ENCODE measurements at places on chromosomes 13 and 19. TPM values are rescaled to one million over a fixed set of nuclear protein-coding genes. Genes with fewer than 3 reads are reported as not detected.

The KDELR1 gene
- total RNA-seq, result 213 TPM

The CD22 gene
- total RNA-seq, result not detected

The IFI30 gene
- total RNA-seq, result 0.76 TPM

The TMEM190 gene
- 3.7 TPM for total RNA-seq

The SLC17A7 gene
- 188 TPM for total RNA-seq

DNA sequence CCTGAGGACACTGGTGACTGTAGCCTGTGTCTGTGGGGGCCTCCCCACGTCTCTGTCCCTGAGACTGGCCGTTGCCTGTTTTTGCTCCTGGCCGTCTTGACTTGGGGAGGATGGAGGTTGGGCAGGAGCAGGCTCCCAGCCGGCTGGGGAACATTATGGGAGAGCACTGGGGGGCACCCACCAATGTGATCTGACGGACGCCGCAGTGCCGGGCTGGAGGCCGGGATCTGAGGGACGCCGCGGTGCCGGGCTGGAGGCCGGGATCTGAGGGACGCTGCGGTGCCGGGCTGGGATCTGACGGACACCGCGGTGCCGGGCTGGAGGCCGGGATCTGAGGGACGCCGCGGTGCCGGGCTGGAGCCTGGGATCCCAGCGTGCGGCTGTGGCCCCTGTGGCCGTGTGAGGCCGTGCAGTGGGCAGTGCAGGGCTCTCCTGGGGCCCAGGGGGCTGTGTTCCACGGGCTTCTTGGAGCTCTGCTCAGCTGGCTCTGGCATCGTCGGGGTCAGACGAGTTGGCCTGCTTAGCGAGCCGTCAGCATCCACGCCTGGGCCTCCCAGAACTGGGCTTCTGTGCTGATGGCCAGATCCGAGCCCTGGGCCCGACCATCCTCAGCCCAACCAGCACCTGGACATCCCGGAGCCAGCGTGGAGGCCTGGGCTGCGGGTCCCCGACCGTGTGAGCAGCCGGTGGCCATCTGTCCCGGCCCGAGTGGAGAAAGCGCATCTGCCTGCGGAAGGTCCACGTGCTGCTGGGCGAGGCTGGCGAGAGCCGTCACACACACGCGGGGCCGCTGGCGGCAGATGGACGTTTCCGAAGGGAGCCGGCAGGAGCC is 45.8 kb downstream of the GAS6 start:
- peak; percentile 63 for DNase-seq

- DNase-seq, result no peak
Measured at GRCh38 chr13:44374348-44374712, 706 bp downstream of the SERP2 start.

DNA sequence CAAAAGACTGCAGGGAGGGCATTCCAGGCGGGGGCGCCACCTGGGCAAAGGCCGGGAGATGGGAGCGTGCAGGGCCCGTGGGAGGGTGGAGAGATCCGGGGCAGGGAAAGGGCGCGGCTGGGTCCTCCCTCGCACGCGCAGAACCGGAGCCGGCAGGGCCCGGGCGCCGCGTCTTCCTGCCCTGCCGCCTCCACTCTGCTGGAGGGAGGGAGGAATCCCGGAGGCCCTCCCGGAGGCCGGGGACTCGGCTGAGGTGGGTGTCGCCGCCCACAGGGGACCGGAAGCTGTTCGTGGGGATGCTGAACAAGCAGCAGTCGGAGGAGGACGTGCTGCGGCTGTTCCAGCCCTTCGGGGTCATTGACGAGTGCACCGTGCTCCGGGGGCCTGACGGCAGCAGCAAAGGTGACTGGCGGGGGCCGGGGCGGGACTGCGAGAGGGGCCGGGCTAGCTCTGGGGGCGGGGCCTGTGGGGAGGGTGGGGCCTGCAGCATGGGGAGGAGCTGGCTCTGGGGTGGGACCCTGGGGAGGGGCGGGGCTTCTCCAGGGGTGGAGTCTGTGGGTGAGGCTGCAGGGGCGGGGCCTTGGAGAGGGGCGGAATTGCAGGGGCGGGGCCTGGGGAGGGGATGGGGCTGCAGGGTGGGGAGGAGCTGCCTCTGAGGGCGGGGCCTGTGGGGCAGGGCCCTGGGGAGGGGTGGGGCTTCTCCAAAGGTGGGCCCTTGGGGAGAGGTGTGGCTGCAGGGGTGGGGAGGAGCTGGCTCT is 51.3 kb downstream of the CELF5 start:
- DNase-seq, result peak; percentile 95

- DNase-seq, result no peak
Measured at GRCh38 chr13:80010286-80010831, 330.6 kb downstream of the SPRY2 start.

GRCh38 chr19:23698711-23699520 is 11.9 kb upstream of the ZNF675 start:
- no peak for DNase-seq

GRCh38 chr13:48892053-48892687 is 83.5 kb upstream of the FNDC3A start:
- no peak for DNase-seq

GRCh38 chr13:100229603-100230002 is 140.7 kb downstream of the PCCA start:
- no peak for DNase-seq

DNA sequence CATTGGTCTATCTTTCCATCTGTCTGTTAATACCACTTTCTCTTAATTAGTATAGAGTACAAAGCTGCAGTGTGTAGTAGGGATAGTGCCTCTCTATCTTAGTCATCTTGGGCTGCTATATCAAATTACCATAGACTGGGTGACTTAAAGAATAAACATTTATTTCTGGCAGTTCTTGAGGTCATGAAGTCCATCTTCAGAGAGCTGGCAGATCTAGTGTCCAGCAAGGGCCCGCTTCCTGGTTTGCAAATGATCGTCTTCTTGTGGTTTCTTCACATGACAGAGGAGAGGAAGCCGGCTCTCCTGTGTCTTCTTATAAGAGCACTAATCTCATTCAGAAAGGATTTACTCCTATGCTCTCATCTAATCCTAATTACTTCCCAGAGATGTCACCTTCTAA is 6.1 kb downstream of the ZNF700 start:
- DNase-seq, result no peak

- DNase-seq, result no peak
Measured at GRCh38 chr13:114235697-114236096, 1.0 kb downstream of the CDC16 start.

DNA sequence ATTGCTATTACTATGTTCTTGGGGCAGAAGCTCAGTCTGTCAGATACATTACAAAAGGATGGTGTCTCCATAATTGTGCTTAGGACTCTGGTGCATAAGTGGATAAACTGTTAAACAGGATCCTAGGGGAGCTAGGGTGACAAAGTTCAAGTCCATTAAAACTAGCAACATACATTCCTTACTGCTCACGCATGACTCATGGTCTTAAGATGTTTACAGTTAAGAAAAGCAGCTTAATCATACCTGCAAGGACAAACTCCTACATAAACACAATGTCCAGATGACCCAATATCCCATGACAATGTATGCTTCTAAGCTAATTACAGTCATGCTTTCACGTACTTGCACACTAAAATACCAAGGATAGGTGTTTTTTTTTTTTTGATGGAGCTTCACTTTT is 3.5 kb upstream of the ZNF701 start:
- DNase-seq, result no peak

DNA sequence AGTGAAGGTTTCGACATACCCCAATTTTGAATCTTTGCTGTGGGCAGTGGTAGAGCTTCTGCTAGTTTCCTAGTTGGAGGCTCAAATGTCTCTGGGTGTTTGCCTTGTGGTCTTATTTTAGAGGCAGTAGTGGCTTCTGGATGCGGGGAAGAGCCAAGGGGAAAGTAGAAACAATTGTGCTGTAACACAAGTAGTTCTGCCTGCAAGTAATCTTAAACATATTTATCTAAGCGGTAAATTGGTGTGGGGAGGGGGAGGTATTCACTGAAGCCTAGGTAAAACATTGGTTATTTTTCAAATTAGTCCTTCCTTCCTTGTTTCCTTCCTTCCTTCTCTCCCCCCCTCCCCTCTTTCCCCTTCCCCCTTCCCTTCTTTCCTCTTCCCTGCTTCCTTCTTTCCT is at the start of gene PCDH20:
Gene PCDH20, minus strand, starts transcription at position 101 of the 400 bp plus-strand sequence. CDS start 691 bp downstream, outside the sequence.
- DNase-seq, result no peak

DNA sequence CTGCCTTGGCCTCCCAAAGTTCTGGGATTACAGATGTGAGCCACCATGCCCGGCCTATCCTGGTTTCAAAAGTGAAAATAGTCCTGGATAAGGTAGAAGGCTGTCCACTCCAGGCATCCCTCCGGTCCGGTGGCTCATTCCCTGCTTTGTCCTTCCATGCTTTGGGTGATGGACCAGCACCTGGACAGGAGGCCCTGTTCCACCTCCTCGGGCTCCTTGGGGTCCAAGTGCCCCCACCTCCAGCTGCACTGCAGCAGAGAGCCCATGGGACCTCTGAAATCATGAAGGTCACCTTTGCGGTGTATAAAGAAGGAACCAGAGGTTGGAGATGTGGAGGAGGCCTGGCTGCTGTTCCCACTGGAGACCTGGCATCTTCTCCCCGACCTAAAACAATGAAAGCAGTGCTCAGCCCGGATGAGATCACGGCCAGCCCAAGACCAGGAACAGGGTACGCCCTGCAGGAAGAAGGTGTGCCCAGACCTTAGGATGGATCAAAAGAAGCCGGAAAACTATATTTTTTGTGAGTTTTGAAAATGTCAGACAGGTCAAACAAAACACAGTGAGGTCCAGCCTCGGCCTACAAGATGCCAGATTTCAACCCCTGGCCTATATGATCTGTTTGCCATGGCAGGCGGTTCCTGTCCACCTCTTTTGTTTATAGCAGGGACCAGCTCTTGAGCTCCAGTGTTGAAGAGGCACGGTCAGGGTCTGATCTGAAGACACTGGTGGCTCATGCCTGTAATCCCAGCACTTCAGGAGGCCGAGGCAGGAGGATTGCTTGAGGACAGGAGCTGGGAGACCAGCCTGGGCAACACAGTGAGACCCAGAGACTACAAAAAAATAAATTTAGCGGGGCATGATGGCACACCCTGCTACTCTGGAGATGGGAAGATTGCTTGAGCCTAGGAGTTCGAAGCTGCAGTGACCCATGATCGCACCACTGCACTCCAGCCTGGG is 5.8 kb downstream of the LSR start:
- DNase-seq, result no peak

- DNase-seq, result no peak
Measured at GRCh38 chr13:76036176-76036575, 400.0 kb downstream of the LMO7 start.

DNA sequence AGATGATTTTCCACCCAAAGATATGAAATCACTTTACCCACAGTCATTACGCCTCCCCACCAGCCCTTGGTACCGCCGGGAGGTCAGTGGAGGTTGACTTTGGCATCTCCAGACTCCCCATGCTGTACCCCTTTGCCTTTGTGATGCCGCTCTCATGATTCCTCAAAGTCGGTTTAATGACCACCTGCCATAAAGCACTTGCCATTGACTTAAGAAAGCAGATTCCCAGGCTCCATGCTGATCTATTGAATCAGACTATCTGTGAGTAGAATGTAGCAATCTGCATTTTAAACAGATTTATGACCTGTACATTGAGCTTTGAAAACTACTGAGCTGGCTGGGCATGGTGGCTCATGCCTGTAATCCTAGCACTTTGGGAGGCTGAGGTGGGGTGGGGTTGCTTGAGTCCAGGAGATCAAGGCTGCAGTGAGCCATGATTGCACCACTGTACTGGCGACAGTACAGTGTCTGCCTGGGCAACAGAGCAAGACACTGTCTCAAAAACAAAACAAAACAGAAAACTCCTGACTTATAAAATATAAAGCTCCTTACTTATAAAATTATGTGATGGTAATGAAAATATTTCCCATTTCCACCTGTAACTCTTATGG is 235.2 kb downstream of the KLF5 start:
- no peak for DNase-seq

- DNase-seq, result no peak
Measured at GRCh38 chr13:19927117-19927748, 31.3 kb upstream of the ZMYM2 start.

DNA sequence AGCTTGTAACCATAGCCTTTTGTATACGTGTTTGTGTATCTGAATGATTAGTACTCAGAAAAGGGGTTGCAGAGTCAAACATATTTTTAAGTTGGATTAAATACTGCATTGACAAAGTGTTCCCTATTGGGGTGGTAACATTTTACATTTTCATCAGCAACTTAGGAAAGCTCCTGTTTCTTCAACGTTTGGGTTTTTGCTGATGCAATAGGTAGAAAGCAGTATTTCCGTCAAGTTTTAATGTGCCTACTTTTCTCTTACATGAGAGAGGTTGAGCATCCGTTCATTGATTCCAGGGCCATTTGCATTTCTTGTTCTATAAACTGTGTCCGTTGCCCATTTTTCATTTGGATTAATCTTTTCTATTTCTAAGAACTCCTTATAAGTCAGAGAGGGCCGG is 56.2 kb downstream of the SKA3 start:
- DNase-seq, result no peak

DNA sequence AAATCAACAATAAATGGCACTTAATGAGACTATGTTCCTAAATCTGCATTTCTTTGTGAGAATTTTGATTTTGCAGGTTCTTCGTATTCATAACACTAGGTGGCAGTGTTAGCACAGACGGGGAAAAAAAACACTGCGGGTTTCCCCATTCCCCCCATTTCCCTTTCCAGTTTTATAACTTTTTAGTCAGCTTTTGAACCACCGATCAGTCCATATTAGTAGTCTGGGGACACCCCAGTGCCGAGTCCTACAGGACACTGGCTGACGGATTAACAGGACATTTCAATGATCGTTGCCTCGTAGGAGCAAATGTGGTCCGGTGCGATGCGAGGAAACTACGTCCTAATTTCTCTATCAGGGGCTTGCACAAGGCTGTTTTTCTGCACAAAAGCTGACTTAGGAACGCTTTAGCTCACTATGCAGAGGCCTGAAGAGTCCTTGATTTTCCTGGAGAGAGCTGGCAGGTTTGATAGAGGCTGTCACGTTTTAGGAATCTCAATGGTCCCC is 234.3 kb downstream of the LMO7 start:
- DNase-seq, result no peak

DNA sequence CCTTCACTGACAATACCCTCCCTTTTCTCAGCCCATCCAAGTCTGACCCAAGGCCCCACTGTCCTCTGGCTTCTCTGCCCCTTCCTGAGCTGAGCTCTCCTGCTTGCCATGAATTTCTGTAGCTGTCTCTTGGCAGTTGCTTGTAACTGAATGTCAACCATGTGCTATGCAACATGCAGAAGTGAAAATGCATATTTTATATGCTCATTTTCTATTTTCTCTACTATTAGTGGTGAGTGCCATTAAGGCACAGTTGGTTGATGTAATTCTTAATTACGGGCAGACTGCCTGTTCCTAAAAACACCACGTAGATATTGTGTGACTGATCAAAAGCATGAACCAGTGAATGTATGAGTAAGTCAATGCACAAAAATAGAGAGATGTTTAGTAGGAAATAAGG is 29.6 kb downstream of the TNFSF11 start:
- DNase-seq, result no peak

- peak; percentile 12 for DNase-seq
Measured at GRCh38 chr19:33468361-33469170, 53.0 kb downstream of the PEPD start.

- no peak for DNase-seq
Measured at GRCh38 chr13:41938918-41939317, 22.0 kb downstream of the VWA8 start.

DNA sequence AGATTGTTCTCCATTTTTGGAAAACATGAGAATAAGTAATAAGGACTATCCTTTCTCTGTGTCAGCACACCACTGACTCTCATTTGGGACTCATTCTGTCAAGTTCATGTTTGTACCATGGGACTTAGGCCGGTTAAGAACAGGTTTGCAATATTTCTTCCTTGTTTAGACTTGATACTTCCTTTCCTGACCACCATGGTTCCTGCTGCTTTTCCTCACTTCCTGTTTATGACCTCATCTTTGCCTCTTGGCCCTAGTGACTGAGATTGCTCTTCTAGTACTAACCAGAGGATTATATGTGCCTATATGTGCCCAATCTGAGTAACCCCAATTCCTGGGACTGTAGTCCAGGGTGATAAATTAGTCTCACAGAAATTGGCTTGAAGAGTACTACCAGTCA is 32.5 kb upstream of the NDFIP2 start:
- no peak for DNase-seq
